Myometrial cell (primary cell): ENCODE measurements at places on chromosomes 3 and 15. TPM values are rescaled to one million over a fixed set of nuclear protein-coding genes. Genes with fewer than 3 reads are reported as not detected.

AMT gene
- total RNA-seq: 0.35 and 0.58 TPM in 2 replicates

IGSF10 gene
- 0.29 and 0.71 TPM in 2 replicates for total RNA-seq

PSTPIP1 gene
- 0.18 TPM in 1 of 2 replicates, not detected in the other for total RNA-seq

DOCK3 gene
- total RNA-seq: under 0.01 TPM in 1 of 2 replicates, not detected in the other

GPR171 gene
- not detected in 2 replicates for total RNA-seq

LRRC49 gene
- total RNA-seq: 5.5 and 17.5 TPM in 2 replicates

VPS8 gene
- total RNA-seq: 13.3 and 21.4 TPM in 2 replicates
